ENCODE measurements at places on chromosomes 12 and 14.

DNA sequence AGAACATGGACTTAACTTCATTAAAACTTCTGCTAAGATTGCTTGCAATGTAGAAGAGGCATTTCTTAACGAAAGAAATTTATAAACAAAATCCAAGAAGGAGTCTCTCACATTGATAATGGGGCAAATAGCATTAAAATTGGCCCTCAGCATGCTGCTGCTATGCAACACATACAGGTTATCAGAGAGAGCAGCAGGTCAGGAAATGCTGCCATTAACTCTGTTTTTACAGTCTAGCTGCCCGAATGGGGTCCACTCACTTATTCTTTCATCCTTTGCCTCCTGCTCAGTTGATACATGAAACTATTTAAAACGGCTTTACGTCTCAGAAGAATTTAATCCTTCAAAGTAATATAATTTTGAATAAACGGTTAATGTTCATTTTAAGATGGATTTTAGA is 620.4 kb downstream of the SLC16A7 start:
- DNase-seq: no peak

GRCh38 chr12:12648284-12648683 is 36.6 kb downstream of the CREBL2 start:
- no peak for DNase-seq

- DNase-seq: no peak
These were observed 3.5 kb downstream of the CPNE6 start for GRCh38 chr14:24074625-24075484.

DNA sequence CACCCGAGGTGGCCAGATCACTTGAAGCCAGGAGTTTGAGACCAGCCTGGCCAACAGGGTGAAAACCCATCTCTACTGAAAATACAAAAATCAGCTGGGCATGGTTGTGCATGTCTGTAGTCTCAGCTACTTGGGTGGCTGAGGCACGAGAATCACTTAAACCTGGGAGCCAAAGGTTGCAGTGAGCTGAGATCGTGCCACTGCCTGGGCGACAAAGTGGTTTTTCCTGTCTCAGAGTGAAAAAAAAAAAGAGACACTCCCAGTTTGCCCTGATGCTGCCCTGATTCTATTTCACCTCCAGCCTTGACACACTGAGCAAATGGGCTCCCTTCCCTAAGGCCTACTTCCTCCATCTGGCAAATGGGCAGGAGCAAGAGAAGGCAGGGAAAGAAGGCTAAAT is 28.5 kb upstream of the PLEK2 start:
- no peak for DNase-seq

GRCh38 chr14:96091149-96091693 is 52.1 kb downstream of the C14orf132 start:
- peak; percentile 42 for DNase-seq
